ENCODE measurements at places on chromosomes 13 and 19.

- no peak for DNase-seq
These were observed 37.6 kb upstream of the C1QTNF9 start for GRCh38 chr13:24271601-24272451.

- no peak for DNase-seq
These were observed 629.1 kb downstream of the LIG4 start for GRCh38 chr13:107586216-107586615.

- no peak for DNase-seq
These were observed 7.4 kb downstream of the MLLT1 start for GRCh38 chr19:6272411-6272791.

GRCh38 chr19:16801600-16802013, 27.6 kb upstream of the SIN3B start:
- no peak for DNase-seq

DNA sequence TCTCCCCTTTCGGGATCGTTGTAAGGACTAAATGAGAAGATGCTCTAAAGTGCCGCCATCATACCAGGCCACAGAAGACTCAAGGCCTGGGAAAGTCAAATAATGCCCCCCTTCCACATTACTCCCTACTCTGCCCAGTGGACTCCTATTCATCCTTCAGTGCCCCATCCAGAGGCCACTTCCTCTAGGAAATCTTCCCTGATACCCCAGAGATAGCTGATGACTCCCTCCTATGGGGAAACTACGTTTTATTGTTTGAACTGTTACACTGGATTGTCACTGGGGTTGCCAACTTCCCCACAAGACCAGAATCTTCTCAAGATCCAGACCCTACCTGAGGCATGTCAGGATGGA, 14.2 kb downstream of the MEIS3 start:
- DNase-seq = no peak

DNA sequence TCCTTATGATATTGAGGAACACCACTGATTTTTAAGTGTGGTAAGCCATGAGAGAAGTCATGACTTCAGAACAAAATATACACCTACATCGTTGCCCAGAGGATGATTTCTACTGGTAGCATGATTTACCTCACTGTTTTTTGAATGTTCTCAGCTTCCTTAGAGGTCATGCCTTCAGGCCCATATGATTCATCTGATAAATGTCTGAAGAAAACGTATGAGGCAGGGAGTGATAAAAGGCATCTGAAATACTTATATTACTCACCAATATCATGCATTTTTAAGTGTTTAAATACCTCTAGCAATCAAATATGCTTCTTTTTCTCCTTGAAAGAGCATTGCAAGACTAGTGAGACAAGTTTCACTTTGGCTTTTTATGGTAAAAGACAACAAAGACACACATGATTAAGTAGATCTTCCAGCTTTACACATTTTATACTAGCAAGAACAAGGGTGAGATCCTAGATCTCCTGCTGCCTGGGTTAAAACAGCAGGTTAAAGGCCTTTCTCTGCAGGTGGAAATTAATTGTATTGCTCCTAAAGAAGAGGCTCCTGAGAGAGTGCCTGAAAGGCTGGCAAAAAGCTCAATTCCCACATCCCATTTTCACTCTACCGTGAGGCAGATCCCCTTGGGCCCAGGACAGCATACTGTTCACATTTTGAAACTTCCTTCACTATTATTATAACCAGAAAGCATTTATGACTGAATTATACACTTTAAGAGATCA, 432.4 kb downstream of the SLITRK1 start:
- no peak for DNase-seq

DNA sequence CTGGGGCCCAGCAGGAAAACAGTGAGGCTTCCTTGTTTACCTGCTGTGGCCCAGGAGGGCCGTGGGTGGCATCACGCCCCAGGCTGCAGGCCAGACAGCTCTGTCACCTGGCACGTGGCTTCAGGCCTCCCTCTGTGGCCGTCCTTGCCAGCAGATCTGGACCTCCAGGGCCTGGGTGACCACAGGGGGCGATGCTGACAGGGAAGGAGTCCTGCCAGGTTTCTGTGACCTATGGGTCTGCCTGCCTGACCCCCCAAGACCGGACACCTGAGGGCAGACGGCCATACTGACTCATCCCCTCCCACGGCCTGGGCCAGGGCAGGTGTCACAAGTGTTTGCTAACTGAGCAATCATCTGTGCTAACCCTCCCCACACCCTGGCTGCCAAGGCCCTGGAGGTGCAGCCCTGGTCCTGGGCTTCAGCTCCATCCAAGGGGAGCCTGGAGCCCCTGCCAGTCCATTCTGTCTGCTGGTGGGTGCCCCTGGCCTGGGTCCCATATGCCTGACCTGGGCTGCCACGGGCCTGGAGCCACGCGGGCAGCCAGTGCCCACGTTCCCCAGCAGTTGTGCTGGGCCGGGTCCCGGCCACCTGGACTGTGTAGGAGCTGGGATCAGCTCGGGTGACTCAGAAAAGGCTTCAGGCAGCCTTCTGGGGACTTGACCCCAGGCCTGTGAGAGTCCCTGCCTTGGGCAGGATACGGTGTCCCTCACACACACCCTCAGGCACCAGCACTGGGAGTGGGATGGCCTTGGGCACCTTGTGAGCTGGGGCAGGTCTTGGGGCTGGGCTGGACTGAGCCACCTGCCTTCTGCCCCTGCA, 3.7 kb downstream of the CDC34 start:
- no peak for DNase-seq

GRCh38 chr13:107580741-107581412, 634.5 kb downstream of the LIG4 start:
- DNase-seq = no peak

GRCh38 chr19:35414442-35414841, 33.6 kb upstream of the FFAR2 start:
- no peak for DNase-seq

- DNase-seq = no peak
These were observed 1.1 kb upstream of the PDE4A start for GRCh38 chr19:10419200-10419645.

- no peak for DNase-seq
These were observed 869 bp downstream of the GFY start for GRCh38 chr19:49425922-49426592.

GRCh38 chr19:33441277-33441699, 67.8 kb downstream of the CEBPG start:
- DNase-seq = no peak

GRCh38 chr13:38166116-38166515, 183.5 kb upstream of the UFM1 start:
- DNase-seq = no peak
